ENCODE measurements at places on chromosomes 7 and 10. TPM values are rescaled to one million over a fixed set of nuclear protein-coding genes. Genes with fewer than 3 reads are reported as not detected.

DNA sequence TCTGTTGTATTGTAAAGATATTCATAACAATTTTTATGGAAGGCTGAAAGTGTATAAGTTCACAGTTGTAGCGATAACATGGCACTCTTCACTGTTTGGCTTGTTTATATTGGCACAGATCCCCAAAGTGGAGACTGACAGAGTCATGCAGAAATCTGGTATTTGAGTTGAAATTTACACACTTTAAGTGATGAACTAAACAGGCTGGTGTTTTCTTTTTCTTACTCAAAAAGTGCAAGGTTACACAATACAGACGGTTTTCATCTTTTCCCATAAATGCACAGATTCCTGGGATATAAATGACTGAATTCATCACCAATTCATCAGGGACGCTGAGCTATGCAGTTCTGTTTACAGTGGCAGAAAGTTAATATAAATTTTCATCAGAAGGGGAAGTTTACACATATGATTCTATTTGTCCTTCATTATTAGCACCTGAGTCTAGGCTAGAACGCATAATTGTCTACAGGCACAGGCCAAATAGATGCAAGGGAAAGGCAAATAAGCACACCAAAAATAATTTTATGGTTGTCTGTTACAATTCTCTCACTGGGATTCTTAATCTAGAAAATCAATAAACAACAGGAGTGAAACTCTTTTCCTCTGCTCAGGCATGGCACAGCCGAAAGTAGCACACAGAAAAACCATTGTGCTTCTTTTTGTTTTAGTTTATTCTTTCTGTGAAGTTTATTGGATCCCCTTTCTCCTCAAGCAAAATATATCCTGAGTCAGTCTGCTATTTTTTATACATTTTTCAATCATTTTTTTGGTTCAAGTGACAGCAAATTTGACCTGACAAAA is 88.0 kb downstream of the FOXP2 start:
- no peak for DNase-seq

DNA sequence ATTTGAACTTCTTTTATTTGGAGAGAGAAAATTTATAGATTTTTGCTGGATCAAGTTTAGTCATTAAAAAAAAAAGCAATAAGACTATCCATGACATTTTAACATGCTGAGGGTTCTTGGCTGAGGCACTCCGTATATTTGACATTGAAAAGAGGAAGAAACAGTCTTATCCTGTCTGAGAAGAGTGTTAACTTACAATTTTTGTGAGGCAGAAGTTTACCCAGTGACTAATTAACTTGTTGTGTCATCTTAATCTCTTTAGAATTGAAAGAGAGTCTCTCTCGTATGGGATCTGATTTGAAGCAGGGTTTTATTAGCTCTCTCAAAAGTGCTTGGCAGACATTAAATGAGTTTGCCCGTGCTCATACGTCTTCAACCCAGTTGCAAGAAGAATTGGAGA is 39.3 kb downstream of the SEC23IP start:
- DNase-seq: no peak

- no peak for DNase-seq
Observed at GRCh38 chr7:90713628-90714027, 117.5 kb downstream of the CDK14 start.

The BPGM gene
- total RNA-seq: 13.9 TPM

The TMEM196 gene
- not detected for total RNA-seq

The NEURL1 gene
- total RNA-seq: 0.14 TPM

DNA sequence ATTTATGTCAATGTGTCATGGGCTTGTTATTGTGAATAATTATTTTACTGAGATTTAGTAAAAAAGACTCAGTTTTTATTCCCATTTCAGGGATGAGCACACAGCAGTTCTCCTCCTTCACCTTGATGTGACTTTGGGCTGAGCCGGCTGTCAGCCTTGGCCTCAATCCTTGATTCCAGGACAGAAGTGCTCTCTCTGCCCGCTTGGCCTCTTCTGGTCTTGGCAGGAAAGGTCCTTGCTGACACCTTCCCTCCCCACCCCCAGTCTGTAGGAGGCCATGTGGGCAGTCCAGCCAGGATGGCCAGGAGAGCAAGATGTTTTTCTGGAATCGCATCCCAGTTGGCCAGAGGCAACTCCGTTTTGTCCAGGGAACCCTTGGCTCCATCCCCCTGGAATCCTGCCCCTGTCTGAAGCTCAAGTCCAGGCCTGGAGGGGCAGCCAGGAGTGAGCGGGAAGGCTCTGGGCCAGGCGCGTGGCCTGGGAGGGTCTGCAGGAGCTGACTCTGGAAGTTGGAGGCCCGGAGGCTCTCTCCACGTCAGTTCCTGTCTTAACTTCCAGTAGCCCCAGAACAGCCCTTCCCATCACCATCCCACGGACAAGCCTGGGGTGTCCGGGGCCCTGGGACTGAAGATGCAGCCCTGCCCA is 100.9 kb downstream of the PDGFA start:
- DNase-seq: peak; percentile 12

DNA sequence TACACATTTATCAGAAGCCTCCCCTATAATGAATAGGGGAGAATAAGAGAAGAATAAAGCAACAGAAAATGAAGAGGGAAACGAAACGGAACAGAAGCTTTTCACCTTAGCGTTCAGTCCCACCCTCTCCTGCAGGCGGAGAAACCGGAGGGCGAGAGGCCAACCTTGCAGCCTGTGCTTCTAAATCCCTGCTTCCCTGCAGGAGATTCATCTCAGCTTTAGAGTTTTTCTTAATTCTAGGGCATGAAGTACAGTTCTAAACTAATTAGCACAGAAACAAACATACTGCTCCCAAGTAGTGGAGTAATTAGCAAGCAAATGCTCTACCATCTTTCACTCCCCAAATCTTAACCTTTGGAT is 107.2 kb downstream of the CUBN start:
- no peak for DNase-seq

DNA sequence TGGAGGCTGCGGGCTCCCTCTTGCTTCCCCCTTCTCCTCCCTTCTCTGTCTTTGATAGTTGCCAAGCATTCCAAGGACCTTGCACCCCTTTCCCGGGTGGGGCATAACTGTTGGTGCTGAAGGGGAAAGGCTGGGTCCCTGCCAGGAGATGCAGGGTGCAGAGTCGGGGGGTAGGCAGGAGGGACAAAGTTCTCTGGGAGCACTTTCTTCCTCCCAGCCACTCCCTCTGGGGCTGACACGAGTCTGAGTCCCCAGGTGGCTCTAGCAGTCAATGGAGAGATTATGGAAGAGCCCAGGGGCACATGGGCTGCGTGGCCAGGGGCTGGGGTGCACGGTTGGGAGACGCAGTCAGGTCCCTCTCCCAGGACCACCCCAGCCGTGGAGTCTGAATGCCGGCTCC is 2.1 kb downstream of the CLDN15 start:
- no peak for DNase-seq

DNA sequence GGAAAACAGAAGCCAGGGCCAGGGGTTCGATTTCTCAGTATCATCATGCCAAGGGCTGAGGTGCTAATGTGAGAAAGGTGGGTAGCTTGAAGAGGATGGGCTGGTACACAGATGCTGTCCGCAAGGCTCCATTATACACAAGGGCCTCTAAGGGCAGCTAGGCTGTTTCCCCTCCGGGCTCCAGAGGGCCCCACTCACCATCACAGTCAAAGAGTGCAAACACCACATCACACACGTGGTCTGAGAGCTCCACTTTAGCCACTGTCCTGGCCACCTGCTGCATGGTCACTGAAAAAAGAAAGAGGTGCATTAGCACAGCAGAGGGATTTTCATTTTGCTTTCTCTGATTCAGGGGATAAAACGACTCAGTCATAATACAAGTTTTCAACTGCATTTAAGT is 20.9 kb upstream of the DNAJB12 start:
- DNase-seq: no peak

DNA sequence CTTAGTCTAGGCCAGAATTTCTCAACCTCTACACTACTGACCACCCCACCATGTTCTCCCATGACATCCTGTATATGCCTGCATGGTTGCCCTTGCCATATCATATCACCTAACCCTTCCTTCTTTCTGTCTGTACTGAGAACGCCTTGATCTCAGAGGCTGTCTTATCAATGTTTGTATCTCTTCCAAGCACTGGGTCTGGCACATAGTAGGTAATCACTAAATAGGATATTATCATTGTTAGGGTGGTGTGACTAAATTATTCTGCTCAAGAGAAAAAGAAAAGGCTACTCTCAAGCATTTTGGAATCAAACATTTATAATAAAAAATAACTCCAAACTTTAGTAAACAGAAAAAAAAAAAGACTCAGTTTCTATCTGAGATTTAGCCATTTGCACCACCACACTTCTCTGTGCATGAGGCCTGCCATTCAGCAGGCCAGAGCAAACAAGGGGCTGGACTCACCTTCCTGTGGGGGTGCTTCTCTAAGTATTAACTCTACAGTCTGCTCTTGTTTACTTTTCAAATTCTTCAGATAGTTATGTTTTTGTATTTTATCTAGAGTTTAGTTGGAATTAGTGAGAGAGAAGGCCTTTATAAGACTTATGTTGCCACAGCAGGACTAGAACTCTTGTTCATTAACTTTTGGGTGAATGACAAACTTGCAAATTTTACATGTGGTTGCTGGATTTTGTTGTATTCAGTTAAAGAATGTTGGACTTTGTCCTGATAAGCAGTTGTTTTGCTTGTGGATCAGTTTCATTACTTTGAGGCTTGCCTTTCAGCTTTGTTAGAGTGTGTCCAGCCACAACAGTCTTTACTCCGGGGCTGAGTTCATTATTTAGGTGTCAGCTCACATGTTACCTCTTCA is 5.4 kb downstream of the AGBL3 start:
- DNase-seq: no peak

DNA sequence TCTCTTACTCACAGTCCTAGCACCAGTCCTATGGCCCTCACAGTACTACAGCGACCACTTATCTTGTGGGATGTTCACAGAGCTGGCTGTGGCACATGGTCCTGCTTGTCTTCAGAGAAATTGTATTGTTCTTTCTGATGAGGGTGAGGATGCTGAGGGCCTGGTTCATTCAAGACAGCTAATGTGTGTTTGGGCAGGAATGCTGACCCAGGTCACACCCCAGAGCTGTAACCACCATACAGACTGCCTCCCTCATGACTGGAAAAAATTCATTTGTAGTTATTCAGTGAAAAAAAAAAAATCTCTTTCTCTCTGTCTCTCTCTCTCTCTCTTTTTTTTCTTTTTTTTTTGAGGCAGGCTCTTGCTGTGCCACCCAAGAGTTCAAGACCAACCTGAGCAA is 83.5 kb downstream of the KLF6 start:
- no peak for DNase-seq

The ABCA13 gene
- not detected for total RNA-seq

DNA sequence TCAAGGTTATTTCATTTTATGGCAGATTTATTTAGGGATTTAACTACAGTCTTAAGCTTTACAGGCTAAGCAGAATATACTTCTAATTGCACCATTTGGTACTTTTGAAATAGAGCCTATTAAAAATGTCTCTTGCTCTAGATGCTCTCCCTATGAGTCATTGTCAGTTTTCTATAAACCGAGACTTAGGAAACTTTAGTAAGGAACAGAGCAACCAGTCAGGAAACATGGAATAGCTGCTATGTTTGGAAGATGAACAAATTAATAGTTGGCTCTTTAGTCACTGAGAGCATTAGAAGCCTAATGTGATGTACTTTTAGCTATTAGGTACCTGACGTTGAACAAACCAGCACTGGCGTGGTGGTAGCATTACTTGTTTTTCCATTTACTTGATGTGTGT is 35.3 kb downstream of the INPP5F start:
- no peak for DNase-seq

DNA sequence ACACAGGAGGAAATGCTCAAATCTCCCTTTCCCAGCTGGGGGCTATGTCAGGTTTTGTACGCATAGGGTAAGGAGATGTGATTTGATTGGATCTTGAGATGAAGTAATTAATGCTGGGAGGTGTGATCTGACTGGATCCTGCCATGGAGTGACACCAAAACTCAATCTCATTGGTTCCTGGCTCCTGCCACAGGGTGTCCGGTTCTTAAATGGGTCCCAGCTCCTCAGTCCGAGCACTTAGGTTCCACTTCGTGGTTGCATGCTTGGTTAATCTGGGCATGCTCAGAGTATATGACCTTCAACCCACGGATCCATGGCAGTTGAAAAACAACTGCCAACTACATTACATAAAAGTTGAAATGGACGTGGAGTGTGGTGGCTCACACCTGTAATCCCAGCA is 3.1 kb upstream of the ZNF12 start:
- DNase-seq: no peak

The PDGFA gene
- total RNA-seq: 26.0 TPM

The PTN gene
- total RNA-seq: 11.2 TPM

The LRRN3 gene
- 7.4 TPM for total RNA-seq

- no peak for DNase-seq
Observed at GRCh38 chr10:122461729-122462532, 578 bp downstream of the HTRA1 start.

GRCh38 chr10:130481076-130481930 is 345.1 kb downstream of the GLRX3 start:
- no peak for DNase-seq

All from left ventricle myocardium inferior (tissue), 1 donor.